NCI-H1105 (cell line): ENCODE measurements at places on chromosomes 5 and 9.

GRCh38 chr5:111469903-111470302, 42.4 kb downstream of the STARD4 start:
- no peak for DNase-seq

- no peak for DNase-seq
Measured at GRCh38 chr5:130222573-130222972, 318.3 kb downstream of the CHSY3 start.

- no peak for DNase-seq
Measured at GRCh38 chr5:153018121-153018520, 472.3 kb upstream of the GRIA1 start.

DNA sequence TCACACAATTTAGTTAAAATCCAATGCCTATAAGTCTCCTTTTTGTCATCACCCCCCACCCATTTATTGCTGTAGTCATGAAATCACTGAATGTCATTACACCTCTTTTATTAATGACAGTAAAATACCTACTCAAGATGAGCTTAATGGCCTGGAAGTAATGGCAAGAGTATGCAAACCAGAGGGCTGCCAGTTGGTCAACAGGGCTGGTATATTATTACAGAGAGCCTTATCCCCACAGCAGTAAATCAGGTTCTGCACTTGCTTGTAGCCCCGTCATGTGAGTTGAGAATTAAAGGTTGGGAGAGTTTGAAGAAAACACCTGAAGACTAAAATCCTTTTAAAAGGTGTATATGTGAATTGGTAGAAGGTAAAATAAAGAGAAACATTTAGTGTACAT, 372.4 kb downstream of the MAT2B start:
- DNase-seq: no peak

GRCh38 chr5:82100303-82101077, 128.7 kb downstream of the ATG10 start:
- no peak for DNase-seq

DNA sequence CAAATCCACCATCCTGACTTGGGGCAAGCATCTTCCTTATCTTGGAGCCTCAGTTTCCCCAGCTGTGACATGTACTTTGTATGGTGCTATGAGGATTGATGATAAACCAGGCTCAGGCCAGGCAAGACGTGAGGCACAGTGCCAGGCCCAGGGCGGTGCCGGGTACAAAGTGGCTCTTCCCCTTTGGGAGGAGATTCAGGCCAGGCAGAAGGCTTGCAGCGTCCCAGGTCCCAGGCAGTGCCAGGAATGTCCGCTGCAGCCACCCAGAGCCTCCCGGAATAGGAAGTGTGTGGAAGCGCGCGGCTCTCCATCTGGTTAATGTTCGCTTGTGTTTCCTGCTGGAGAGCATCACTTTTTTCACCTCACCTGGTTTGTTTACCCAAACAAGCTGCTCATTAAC, 12.6 kb upstream of the DENND1A start:
- no peak for DNase-seq

GRCh38 chr9:110241260-110241857, 14.9 kb downstream of the TXN start:
- DNase-seq: no peak

GRCh38 chr9:129568560-129569501, 52.1 kb downstream of the C9orf50 start:
- peak; percentile 24 for DNase-seq

DNA sequence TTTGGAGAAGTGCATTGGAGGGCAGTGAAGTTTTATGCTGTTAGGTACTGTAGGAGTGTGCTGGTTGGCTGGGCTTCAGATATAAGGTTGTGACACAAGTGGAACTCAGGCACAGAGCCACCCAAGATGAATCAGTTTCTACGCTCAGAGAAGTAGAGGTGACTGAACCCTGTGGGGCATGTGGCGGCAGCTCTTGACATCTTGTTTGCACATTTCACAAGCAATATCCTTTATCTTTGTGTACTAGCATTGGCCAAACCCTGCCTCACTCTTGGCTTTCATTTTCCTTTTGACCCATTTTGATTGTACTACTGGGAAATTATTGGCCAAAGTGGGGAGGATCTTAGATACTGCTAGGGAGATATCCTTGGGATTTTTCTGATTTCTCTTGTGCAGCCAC, 110.0 kb downstream of the PSAT1 start:
- no peak for DNase-seq

- DNase-seq: no peak
Measured at GRCh38 chr5:147507480-147508126, 2.3 kb downstream of the DPYSL3 start.

DNA sequence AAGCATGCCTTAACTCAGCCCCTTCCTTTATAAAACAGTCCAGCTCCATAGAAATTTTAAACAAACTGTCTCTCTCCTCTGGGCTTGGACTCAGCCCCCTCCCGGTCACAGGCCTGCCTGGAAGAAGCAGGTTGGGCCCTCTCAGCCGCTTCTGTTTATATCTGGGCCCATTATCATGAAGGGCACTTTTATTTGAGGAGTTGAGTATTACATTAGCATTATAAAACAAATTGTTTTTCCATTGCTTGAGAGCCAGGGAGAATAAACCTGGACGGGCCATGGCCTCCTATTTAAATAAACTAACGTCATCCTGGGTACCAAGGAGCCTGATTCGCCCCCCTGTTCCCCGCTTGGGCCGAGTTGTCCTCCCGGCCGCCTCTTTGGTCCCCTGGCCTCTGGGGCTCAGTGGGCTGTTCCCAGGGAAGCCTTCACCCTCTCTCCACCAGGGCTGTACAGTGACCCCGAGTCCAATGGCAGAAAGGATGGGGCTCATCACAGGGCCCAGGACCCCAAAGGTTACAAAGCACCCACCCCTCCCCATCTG, 13.2 kb downstream of the IRX2 start:
- DNase-seq: no peak

- DNase-seq: no peak
Measured at GRCh38 chr9:90975781-90976538, 174.3 kb downstream of the SYK start.

- DNase-seq: no peak
Measured at GRCh38 chr9:115989831-115990230, 163.8 kb upstream of the PAPPA start.

DNA sequence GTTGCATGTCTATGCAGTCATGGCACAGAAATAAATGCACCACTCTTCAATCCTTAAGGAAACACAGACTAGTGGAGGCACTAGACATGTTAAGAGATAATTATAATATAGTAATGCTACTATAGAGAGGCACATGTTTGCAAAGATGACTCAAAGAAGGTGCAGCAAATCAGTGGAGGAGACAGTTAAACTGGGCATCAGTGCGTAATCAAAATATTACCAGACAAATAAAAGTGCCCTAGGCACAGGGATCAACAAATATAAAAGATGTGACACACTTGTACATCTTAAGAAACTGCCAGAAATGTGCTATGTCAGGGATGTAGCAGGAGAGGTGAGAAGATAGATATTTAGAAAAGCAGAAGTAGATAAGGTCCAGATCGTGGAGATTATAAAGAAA, 642.1 kb downstream of the SLCO4C1 start:
- no peak for DNase-seq

DNA sequence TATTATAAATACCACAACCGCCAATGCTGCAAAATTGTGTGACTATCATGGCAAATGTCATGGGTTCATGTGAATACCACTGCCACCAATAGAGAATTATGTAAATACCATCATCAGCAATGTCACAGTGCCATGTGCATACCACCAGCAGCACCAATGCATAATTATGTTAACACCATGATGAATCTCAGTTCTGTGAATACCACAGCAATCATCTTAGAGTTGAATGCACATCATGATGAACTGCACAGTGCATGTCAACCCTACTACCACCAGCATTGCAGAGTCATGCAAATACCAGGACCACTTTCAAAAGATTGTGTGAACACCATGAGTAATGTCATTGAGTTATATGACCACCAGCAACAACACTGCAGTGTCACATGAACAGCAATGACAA, 63.2 kb downstream of the SHC3 start:
- DNase-seq: no peak

DNA sequence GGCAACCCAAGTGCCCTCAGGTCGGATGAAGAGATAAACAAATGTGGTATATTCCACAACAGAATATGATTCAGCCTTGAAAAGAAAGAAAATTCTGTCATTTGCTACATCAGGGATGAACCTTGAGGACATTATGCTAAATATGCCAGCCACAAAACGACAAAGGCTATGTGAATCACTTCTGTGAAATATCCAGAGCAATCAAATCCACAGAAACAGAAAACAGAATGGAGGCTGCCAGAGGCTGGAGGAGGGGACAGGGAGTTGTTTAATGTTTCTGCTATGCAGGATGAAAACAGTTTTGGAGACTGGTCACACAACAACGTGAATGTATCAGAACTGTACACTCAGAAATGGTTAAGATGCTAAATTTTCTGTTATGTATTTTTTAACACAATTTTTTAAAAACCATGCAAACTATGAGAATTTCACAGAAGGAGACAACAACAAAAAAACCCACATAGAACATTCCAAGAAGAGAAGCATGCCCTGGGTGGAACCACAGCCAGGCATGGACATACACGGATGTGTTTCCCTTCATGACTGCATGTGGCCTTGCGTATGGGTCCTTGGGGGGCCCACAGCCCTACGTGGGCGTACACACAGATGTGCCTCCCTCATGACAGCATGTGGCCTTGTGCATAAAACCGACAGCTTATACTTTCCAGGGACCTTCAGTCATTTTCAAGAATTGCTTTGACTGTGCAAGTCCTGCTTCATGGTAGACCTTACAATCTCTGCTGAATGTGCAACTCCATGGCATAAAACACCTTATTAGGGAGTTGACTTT, 146.7 kb downstream of the ROR2 start:
- no peak for DNase-seq

DNA sequence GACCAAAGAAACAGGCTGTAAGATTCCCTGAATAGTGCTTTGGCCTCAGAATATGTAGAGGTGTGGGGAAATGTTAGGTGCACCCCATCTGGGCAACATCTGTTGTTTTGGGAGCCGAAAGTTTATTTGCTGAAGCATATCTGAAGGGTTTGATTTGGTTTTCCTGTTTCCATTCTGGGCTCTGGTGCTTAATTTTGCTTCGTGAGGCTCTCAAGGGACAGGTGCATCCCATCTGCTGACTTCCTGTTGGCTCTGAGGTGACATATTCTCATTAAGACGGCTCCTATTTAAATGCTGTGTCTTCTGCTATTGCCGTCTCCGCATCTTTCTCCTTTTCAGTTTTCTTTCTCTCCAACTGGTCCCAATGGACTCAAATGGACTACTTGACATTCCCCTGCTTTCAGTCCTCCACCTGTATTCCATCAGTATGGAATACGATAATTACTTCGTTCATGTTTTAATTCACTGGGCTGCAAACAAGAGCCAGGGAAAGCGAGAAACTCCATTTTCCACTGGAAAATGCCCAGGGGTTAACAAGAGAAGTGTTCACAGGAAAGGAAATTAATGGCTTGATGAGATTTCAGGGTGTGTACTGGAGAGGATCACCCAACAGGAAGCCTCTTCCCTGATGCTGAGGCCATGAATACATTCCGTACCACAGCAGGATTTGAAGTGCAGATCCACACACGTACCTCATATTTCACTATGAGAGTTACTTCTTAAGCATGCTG, 104.0 kb downstream of the MTX3 start:
- DNase-seq: no peak

- no peak for DNase-seq
Measured at GRCh38 chr9:84169240-84169639, 171.3 kb downstream of the SLC28A3 start.

DNA sequence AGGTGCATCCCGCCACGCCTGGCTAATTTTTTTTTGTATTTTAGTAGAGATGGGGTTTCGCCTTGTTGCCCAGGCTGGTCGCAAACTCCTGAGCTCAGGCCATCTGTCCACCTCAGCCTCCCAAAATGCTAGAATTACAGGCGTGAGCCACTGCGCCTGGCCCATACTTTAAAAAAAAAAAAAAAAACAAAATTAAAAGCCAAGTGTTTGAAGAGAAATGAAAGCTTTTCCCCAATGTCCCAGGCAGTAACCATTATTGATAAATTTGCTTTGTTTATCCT, 9.5 kb downstream of the PRRC2B start:
- DNase-seq: no peak

- no peak for DNase-seq
Measured at GRCh38 chr5:13910201-13910600, 34.3 kb downstream of the DNAH5 start.

GRCh38 chr5:370311-370958, 48.9 kb downstream of the AHRR start:
- no peak for DNase-seq

DNA sequence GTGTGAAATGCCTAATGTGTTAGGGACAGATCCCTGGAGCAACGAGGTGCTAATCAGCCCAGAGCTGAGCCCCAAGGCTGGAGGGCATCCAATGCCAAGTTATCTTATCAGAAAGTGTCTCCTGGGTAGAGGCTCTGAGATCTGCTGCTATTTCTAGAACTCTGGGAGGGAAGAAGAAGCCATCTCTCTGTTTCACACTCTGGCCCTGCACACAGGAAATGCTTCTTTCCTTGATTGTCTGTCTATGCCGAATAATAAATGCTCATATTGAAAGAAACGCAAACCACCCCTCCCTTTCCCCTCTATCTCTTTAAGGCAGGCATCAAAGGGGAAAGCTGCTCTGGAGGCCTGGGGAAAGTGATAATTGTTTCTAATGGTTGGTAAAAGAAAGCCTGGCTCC, 166.7 kb downstream of the PAPPA start:
- DNase-seq: no peak

GRCh38 chr9:131546336-131547084, 1.2 kb downstream of the PRRT1B start:
- DNase-seq: peak; percentile 40

GRCh38 chr9:31243386-31243785, 1141.1 kb upstream of the ACO1 start:
- no peak for DNase-seq

- DNase-seq: no peak
Measured at GRCh38 chr9:127185931-127186781, 63.7 kb upstream of the ANGPTL2 start.

DNA sequence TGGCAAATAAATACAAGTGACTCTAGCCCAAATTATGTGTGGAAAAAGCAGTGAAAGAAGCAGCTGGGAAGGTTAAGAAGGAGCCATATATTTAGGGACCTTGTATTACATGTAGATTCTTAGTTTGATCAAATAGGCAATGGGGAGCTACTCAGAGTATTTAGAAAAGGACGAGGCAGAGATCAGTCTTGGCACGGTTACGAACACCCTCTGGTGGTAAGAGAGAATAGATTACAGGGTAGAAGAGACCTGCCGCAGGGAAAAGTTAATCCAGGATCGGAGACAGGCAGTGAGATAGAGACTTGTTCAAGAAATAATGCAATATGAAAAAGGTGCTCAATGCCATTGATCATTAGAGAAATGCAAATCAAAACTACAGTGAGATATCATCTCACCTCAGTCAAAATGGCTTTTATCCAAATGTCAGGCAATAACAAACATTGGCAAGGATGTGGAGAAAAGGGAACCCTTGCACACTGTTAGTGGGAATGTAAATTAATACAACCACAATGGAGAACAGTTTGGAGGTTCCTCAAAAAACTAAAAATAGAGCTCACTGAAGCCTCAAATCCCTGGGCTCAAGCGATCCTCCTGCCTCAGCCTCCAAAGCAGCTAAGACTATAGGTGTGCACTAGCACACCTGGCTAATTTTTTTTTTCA, 12.0 kb downstream of the INIP start:
- DNase-seq: no peak
